ENCODE measurements at places on chromosomes 7 and 10.

- no peak for DNase-seq
Measured at GRCh38 chr7:156179872-156180390, 367.7 kb upstream of the SHH start.

- DNase-seq: no peak
Measured at GRCh38 chr10:125708971-125709503, 10.5 kb upstream of the EDRF1 start.

GRCh38 chr7:141416650-141417270 is 134.4 kb upstream of the AGK start:
- peak; percentile 93 for DNase-seq

DNA sequence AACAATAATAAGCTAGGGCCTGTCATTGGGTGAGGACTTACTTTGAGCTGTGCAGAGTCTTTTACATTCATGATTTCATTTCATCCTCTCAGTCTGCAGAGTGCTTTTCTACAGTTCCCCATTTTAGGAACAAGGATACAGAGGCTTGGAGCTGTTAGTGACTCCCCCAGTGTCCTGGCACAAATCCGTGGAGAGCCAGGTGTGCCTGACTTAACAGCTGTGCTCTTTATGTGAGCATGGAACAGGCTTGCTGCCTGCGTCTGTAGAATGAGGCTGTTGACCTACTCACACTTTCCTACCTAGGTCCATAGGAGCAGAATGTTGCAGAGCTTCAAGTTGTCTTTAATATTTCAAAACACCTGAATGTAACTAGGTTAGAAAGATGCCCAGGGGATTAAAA is 50.4 kb upstream of the BTBD16 start:
- DNase-seq: no peak

Data from NCI-H1092 treated with DMSO at 0.1 percent for 48 hours (cell line).